ENCODE measurements at places on chromosomes 13 and 19.

DNA sequence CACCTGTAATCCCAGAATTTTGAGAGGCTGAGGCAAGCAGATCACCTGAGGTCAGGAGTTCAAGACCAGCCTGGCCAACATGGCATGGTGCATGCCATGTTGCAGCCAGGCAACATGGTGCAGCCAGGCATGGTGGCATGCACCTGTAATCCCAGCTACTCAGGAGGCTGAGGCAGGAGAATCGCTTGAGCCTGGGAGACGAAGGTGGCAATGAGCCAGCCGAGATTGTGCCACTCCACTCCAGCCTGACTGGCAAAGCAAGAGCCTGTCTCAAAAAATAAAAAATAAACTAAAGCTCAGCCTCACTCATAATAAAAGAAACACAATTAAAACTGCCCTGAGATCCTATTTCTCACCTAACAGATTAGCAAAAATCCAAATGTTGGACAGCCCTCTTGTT, 49.7 kb upstream of the MAP3K10 start:
- no peak for DNase-seq

DNA sequence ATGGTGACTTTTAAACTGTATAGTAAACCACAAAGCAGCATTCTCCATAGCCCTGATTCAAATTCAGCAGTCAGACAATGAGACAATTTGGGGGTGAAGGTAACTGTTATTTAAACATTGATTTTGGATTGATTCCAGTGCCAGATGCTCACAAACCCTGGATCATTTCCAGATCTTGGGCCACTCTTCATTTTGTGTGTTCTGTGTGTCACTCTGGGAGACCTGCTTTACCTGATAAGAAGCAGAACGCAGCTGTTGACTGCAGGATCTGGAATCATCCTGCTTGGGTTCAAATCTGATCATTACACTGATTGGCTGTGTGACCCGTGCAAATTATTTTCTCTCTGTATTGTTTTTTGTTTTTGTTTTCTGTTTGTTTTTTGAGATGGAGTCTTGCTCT, 4.0 kb upstream of the PCDH8 start:
- no peak for DNase-seq

GRCh38 chr13:99500839-99501183, 461 bp upstream of the TM9SF2 start:
- no peak for DNase-seq

GRCh38 chr13:33026489-33027152, 10.4 kb downstream of the KL start:
- no peak for DNase-seq

DNA sequence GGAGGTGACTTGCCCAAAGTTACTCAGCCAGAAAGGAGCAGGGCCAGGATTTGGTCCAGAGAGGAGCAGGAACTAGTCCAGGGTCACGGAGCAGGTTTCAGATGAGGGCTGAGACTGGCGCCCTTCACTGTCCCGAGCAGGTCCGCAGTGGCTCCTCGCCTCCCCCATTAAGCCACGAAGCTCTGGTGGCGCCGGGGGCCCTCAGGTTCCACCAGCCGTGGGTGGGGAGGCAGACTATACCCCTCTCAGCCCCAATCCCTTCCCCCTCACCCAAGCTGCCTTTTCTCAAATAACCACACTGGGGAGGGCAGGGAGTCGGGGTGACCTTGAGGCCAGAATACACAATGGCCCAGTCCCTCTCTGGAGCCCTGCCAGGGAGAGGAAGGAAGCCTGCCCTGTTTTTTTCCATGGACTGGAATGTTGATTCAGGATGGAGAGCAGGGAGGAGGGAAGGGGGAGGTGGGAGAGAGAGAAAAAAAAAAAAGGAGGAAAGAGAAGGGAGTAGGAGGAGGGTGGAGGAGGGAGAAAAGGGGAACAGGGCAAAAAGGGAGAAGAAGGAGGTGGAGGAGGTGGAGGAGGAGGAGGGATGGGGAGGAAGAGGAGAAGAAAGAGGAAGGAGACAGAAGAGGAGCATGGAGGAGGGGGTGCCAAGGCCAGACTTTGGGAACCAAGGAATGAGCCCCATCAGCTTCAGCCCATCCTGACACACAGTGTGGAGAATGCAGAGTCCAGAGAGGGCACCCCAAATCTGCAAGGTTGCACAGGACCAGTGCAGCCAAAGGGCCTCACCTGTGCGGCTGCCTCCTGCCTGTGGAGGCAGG, 19.7 kb downstream of the CEACAM16 start:
- DNase-seq: no peak

- peak; percentile 7 for DNase-seq
Measured at GRCh38 chr13:26680123-26680450, 80.5 kb downstream of the GPR12 start.

GRCh38 chr13:41059456-41060081, 1.7 kb upstream of the WBP4 start:
- no peak for DNase-seq

GRCh38 chr13:43686557-43686956, 100.2 kb downstream of the ENOX1 start:
- peak; percentile 75 for DNase-seq

- no peak for DNase-seq
Measured at GRCh38 chr13:110880627-110881026, 34.2 kb downstream of the ANKRD10 start.

GRCh38 chr13:39249982-39250381, 211.7 kb downstream of the NHLRC3 start:
- no peak for DNase-seq

DNA sequence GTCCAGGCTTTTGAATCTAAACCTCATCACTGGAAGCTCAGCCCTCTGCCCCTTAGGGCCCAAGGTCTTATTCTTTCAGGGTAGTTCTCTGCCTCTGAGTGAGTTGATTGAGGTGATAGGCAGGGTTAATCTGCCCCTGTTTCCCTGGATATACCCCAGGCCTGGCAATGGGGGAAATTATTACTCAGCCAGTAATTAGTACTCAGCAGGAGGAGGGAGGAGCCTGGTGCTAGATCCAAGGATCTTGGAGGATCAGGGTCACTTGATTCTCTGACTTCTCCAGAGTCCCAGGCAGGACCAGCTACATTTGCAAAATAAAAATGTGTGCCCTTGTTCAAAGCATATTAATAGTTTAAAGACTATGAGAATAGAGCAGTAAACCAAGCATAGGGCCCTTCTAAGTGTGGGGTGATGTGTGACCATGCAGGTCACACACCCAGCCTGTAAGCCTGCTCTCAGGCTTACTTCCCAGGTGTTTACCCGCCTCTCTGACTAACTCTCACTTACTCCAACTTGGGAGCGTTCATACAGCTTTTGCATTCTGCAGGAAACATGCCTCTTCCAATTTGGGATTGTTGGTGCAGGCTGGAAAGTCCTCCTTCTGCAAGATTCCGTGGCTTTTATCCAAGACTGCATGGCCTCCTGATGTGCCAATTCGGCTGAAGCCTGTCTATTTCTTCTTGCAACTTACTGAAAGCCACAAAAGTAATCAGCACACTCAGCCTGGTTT, 7.9 kb upstream of the STK24 start:
- no peak for DNase-seq

- DNase-seq: no peak
Measured at GRCh38 chr13:20822406-20822805, 48.6 kb upstream of the EEF1AKMT1 start.

DNA sequence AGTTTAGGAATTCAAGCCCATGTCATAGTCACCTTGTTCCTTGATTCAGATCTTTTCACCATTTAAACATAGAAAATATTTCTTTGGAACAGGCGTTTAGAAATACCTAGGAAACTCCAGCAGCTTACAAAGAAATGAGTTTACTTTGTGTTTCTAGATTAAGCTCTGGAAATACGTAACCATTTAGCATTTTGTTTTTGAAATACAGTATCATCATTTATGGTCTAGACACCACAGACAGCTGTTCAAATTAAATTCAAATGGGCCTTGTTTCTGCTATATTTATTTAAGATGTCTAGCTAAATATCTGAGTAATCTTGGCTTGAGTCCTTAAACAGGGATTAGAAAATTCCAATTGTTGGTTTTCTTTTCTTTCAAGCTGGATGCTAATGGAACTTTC, 228.5 kb downstream of the NDFIP2 start:
- no peak for DNase-seq

DNA sequence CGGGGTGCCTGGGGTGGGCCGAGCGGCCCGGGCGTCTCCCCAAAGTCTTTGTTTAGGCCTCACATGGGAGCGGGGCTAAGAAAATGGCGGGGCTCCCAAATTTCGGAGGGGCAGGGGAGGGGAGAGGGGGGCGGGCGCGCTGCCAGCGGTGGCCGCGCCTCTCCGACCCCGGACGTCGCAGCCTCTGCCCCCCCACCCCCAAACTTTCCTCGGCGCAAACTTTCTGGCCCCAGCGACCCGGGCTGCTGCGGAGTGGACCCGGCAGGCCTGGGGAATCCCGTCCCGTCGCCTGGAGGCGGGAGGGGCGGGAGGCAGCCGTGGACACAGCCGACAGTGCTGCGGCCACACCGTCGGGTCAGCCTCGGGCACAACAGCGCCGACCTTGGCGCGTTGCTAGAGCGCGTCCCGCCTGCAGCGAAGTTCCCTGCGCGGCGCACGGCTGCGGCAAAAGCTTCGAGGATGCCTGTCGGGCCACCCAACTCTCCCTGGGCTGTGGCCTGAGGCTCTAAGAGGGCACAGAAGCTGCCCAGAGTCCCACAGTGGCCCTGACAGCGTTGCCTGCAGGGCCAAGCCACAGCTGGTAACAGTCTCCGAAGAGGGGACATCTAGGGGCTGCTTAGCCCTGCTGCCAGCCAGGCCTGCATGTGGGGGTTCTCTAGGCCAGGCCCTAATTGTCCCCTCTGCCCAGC, 1.3 kb downstream of the NFIX start:
- DNase-seq: no peak

DNA sequence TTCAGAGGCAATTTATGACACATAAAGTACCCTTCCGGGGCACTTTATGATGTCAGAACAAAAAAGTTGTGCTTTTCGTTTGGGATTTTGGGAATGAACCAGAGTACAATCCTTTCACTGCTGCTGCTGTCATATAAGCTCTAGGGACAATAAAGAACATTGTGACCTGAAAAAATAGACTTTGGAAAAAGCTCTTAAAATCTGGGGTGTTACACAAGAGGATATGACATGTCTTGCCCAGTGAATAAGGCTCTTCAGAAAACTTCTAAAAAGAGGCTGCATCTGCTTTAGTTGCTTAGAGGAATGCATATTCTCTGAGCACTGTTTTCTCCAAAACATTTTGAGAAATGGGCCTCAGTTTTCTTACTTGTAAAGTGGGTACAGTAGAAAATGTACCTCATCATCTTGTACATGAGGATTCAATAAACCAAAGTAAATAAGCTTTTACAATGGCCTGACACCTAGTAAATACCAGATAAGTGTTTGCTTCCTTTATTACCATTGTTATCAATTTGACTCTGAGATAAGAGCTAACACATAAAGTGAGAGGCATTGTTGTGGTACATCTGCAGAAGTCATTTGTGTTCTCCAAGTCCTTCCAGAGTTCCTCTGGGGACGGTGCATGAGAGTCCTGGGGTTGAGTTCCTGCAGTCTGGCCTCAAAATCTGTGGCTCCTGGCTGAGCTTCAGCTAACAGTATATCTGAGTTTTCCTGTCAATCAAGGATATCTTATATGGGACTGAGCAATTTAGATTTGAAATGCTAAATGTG, 67.4 kb upstream of the EDNRB start:
- DNase-seq: no peak

DNA sequence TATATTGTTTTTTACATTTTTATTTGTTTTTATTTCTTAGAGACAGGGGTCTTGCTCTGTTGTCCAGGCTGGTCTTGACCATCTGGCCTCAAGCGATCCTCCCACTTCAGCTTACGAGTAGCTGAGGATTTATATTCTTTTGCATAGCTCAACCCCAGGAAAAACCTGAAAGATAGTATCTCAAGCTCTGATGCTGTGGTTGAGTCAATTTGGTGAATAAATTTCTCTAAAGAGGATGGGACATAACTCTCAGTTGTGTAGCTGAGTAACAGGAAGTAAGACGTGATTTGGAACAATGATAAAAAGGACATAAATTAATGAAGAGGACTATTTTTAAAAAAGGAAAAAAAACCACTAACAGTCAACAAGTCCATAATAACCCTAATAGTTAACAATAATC, 79.8 kb upstream of the TNFSF11 start:
- DNase-seq: no peak

DNA sequence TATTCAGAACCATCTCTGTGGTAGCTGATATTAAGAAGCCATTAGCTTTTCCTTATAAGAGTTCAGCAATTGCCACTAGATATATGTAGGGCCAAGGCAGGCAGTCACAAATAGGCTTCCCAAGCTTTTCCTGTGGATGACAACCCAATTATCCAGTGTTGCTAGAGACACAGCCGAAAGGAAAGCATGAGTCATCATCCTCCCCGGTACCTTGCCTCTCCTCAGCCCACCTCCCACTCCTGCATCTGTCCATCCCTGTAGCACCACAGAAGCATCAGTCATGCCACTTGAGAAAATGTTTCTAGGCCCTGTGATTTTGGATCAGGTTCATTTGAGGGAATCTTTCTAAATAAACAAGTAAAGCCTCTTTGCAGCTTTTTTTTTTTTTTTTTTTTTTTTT, 204.3 kb downstream of the DNAJC15 start:
- DNase-seq: no peak

DNA sequence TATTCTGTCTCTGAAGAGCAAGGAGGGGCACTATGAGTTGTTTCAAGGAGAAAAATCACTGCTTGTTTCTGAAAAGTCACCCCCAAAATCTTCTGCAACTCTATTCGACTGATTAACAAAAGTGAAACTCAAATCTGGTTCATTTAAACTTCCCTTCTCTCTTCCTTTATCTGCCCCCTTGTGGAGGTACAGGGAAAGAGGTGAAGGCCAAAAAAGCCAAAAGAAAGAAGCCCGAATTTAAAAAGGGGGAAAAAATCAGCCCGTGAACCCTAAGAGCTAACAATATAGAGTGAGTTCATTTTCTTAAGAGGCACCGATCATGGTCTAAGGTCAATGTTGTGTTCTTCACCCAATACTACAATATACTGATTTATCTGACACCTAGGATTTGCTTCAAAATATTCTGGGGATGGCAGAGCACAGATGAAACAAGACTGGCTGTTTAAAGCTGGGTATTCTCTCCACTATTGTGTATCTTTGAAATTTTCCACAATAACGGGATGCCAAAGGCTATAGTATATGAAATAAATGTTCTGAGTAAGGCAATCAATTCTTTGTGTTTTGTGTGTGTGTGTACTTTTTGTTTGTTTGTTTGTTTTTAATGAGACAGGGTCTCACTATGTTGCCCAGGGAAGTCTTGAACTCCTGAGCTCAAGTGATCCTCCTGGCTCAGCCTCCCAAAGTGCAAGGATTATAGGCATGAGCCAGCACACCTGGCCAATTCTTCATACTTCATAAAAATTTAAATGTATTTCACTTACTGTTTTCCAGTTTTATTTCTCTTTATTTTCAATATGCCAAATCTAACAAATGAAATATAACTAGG, 55.0 kb upstream of the EEF1AKMT1 start:
- DNase-seq: peak; percentile 46

Data from amniotic stem cell (primary cell).